ENCODE measurements at places on chromosomes 5 and 9.

DNA sequence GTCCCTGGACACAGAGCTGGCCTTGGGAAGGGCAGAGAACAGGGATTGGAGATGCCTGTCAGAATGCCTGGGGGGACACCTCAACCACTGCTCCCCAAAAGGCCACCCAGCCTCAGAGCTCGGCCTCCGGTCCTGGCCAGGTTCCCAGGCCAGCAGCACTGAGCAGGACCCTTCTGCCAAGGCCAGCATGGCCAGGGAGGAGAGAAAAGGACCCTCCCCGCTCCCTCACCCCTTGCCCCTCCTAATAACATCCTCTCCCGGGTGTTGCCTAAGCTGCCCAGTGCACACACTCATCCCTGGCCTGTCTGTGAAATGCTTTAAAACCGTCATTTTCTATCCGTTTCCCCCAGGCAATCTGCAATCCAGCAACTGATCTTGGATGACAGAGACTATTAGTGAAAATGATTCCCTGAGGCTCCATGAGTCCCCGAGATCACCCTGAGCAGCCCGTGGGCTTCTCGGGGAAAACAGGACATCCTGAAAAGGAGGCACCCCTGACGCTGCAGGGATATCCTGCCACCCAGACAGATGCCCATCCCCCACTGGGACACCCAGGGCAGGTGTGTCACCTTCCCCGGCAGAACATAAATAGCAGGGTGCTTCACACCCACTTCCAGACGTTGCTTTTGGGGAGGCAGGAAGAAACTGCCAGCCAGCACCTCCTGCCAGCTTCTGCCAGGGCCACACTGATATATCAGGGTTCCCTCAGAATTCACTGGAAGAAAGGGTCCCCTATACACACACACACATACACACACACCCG is 75.3 kb downstream of the ADAMTS2 start:
- DNase-seq = peak; percentile 87

GRCh38 chr9:12643686-12644085 is 49.5 kb upstream of the TYRP1 start:
- DNase-seq = no peak

- no peak for DNase-seq
Observed at GRCh38 chr9:83061036-83061435, 1.9 kb downstream of the RASEF start.

DNA sequence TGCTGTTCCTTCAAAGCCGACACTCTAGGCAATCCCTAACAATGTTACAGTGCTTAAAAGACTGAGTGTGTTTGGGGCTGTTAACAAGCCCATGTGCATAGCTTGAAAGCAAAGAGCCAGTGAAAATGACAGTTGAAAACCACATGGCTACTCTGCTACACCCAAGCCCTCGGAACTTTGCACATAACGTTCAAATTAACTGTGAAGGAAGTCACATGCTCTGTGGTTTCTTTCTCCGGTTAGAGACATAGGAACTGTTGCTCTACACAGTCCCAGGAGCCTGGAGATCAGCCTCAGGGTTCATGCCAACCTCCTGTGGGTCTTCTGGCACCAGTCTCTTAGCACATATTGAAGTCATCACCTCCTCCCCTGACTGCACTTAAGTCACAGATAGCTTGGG is 51.1 kb downstream of the C9orf152 start:
- DNase-seq = no peak

- no peak for DNase-seq
Observed at GRCh38 chr5:1232780-1233179, 7.6 kb downstream of the SLC6A18 start.

- no peak for DNase-seq
Observed at GRCh38 chr5:76986825-76987526, 34.1 kb downstream of the CRHBP start.

- no peak for DNase-seq
Observed at GRCh38 chr5:32526810-32527209, 58.5 kb upstream of the SUB1 start.

GRCh38 chr5:113022661-113023060 is 46.1 kb downstream of the DCP2 start:
- no peak for DNase-seq

DNA sequence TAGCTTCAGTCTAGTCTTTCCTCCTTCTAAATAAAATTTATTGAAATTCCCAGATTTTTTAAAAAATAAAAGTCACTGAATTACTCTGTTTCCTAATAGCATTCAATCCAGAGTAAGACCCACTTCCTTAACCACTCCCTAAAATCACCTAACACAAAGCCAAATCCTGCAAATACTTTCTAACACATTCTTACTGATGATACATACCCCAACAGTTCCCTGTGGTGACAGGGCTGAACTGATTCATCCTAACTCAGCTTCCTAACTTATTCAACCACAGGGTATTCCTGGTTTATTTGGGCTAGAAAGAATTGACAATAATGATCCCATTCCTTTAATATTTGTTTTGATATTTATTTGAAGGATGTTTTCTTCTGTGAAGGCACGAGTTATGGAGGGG is 40.7 kb upstream of the ZNF300 start:
- DNase-seq = no peak

- no peak for DNase-seq
Observed at GRCh38 chr5:2836133-2836532, 84.7 kb upstream of the IRX2 start.

- no peak for DNase-seq
Observed at GRCh38 chr9:112601636-112602035, 115.0 kb downstream of the KIAA1958 start.
